ENCODE measurements at places on chromosomes 2 and 18. TPM values are rescaled to one million over a fixed set of nuclear protein-coding genes. Genes with fewer than 3 reads are reported as not detected.

GRCh38 chr18:7207366-7207915, 23.4 kb upstream of the LRRC30 start:
- ATAC-seq: no peak

DNA sequence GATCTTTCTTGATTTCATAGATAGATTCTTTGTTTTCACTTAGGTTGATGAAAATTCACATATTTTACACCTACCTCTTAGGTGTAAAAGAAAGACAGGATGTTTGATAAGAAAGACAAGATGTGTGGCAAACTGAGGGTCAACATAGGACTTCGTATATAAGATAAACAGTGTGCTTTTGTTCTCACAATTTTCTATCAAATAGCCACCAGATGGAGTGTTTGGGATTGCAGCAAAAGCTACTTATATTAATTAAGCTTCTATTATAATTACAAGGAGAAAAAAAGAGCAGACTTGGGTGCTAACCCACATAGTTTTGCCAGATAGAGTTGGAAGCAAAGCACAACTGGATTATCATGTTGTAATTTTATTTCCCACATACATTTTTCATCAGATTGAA, 232.9 kb downstream of the CDH7 start:
- no peak for ATAC-seq

- no peak for ATAC-seq
These were observed 158.6 kb downstream of the RNF144A start for GRCh38 chr2:7075834-7076233.

The RALB gene
- total RNA-seq: 81.2 TPM

All from esophagus mucosa (tissue), 1 donor.